ENCODE measurements at places on chromosomes 4 and X.
A peak's percentile ranks its signal among the peaks of the same experiment; 100 is the strongest.

GRCh38 chr4:149741186-149741831, 74.3 kb downstream of the IQCM start:
- DNase-seq, result no peak

- DNase-seq, result no peak
Observed at GRCh38 chr4:58962424-58962823, 1852.2 kb upstream of the IGFBP7 start.

DNA sequence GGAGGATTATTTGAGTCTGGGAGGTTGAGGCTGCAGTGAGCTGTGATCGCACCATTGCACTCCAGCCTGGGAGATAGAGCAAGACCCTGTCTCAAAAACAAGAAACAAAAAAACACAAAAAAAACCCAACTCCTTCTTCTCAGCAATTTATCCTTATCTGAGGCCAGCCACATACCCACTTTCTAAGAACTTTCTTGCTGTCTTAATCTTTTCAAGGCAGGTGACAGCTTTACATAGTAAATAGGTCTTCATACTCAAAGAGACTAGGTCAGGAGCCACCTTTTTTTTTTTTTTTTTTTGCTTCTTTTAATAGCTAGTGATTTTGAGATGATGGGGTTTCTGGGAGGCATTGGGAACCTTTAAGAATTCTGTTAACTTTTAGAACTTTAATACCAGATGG, 26.1 kb upstream of the ZCCHC13 start:
- no peak for DNase-seq

GRCh38 chr4:147794787-147795413, 63.0 kb downstream of the ARHGAP10 start:
- no peak for DNase-seq

DNA sequence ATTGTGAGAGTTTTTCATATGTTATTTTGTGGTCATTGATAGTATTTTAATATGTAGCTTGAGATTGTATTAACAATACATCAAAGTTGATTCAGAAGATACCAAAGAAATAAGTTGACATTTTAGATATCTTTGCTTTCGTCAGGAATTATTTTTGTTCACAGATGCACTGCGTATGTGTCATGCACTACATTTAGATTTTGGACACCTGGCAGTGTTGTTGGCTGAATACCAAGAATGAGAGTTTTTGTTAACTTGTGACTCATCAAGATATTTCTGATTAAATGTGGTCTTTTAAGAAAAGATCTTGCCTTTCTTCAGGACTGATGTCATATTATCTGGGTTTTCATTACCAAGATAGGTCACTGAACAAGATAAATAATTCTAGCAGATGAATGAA, 633.4 kb downstream of the CENPC start:
- DNase-seq, result no peak

DNA sequence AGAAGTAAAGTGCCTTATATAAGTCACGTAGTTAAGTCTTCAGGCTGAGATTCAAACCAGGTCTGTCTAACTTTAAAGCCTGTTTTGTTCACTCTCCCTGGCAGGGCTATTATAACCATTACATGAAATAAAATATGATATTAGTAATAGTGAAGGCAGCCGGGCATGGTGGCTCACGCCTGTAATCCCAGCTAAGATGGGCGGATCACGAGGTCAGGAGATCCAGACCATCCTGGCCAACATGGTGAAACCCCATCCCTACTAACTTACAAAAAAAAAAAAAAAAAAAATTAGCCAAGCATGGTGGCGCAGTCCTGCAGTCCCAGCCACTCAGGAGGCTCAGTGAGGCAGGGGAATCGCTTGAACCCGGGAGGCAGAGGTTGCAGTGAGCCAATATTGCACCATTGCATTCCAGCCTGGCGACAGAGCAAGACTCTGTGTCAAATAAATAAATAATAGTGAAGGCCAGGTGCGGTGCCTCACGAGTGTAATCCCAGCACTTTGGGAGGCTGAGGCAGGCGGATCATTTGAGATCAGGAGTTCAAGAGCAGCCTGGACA, 22.1 kb upstream of the SOWAHD start:
- DNase-seq, result no peak

DNA sequence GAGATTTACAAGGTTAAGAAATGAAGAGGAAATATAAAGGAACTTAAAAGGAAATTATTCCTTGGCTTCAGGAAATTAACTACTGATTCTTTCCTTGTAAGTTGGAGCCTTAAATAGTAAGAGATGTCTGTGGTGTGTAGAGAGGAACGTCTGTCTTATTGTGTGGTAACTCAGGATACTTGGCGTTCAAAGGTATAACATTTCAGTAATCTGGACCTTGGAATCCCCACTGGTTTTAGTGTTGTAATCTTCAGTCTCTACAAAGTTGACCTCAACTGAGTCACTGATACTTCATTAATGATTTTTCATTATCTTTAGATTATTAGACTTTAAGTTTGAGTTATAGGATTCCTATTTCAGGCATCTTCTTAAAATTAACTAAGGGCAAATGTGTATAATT, 79.1 kb upstream of the LSM6 start:
- DNase-seq, result no peak

GRCh38 chrX:41457613-41458192, 10.6 kb downstream of the NYX start:
- DNase-seq, result no peak

DNA sequence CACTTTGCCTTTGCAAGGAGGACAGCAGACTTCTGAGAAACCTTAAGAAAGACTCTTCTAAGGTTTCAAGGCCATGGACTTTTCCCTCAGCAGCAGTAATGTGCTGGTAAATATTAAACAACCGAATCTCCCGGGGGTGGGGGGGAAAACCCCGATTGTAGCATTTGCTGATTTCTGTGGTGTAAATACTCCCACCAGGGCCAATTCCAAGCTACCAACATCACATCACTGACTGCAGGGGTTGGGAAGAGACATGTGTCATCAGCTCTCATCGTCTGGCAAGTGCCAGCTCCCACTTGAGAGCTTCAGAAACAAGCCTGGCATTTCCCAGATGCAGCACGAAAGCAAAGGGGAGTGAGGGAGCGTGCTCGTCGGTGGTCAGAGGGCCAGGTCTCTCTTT, 101.2 kb downstream of the BCOR start:
- no peak for DNase-seq

DNA sequence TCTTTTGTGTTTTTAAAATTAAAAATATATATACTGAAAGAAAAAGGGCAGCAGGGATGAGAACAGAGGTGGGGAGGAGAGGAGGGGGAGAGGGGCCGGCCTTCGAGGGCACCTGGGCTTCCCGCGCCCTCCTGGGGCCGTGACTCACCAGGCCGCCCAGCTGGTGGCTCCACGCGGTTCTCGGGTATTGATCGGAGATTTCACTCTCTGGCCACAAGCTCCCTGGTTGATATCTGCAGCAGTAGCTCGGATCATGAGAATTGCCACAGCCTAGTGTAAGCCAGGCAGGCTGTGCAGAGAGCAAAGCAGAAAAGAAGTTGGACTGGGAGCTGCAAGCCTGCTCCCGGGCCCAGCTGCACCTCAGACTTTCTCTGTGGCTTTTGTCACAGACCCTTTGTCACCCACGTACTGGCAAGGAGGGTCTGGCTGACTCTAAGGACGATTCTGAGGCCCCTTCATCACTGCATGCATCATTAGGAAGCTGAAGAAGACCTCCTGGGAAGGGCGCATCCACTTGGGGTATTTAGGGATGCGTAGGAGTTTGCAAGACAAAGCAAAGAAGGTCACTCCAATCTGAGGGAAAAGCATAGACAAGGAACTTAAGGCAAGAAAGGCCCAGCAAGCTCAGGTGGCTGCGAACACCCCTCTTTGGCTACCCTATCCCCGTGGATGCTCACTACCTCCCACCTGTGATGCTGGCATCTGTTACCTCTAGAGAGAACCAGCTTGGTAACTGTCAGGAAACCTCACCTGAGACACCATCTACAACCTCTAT, 71.7 kb downstream of the CPZ start:
- DNase-seq, result peak; percentile 7

DNA sequence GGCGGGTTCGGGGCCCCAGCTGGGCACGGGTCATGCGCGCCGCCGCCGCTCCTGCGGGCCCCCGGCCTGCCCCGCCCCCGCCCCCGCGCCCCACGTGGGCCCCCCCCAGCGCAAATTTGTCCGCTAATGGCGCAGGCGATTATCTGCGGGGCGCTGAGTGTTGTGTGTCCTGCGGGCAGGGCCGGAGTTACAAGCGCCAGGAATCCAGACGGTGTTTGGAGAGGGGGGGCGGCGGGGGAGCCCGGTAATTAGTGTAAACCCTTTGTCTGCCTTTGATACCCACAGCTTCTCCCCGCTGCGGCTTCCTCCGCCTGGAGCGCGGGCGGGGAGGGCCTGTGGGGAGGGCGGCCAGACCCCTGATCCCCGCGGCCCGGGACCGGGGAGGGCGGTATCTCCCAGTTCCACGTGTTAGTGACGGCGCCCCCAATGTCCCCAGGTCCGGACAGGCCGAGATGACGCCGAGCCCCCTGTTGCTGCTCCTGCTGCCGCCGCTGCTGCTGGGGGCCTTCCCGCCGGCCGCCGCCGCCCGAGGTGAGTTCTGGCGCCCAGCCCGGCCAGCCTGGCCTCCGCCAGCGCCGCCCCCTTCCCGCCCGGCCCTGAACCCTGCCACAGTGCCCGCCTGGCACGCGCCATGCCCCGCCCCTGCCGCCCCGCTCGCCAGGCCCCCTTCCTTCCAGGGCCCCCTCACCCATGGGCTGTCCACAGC, 761 bp downstream of the FGFRL1 start:
- DNase-seq, result no peak

DNA sequence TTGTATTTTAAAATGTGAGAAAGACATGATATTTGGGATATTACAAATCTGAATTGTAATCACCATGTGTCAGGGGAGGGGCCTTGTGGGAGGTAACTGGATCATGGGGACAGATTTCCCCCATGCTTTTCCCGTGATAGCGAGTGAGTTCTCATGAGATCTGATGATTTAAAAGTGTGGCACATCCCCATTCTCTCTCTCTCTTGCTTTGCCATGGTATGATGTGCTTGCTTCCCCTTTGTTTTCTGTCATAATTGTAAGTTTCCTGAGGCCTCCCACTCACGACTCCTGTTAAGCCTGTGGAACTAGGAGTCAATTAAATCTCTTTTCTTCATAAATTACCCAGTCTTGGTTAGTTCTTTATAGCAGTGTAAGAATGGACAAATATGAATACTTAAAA, 39.0 kb downstream of the CCDC158 start:
- DNase-seq, result no peak

DNA sequence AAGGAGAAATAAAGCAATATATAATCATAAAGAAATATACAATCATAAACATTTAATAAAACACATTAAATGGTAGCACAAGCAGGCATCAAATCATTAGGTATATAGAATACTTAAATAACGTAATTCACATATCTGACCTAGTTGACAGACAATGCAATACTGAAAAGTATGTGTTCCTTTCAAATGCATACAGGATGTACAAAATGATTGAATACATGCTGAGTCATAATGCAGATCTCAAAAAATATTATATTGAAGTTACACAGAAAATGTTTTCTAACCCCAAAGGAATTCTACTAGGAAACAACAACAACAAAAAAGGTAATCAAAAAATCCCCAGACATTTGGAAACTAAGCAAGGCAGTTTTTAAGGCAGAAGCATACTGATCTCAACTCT, 1072.0 kb upstream of the INTU start:
- no peak for DNase-seq

- no peak for DNase-seq
Observed at GRCh38 chr4:7868892-7869471, 70.7 kb downstream of the AFAP1 start.

GRCh38 chr4:89171176-89171805, 60.0 kb downstream of the TIGD2 start:
- no peak for DNase-seq

DNA sequence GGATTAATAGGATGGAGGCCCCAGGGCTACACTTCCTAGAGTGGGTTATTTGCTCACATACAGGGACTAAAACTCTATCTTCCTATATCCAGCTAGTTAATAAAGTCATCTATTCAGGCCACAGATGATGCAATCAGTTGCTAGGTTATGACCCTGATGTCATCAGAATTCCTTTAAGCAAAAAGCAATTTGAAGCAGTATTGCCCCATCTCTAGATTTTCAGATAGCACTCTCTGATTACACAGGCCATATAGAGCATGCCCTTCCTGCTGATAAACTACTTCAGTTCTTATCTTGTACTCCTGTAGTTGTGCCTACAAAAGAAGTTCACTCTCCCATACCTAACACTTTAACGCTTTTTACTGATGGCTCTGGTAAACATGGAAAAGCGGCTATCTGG, 84.8 kb downstream of the TMEM144 start:
- no peak for DNase-seq

DNA sequence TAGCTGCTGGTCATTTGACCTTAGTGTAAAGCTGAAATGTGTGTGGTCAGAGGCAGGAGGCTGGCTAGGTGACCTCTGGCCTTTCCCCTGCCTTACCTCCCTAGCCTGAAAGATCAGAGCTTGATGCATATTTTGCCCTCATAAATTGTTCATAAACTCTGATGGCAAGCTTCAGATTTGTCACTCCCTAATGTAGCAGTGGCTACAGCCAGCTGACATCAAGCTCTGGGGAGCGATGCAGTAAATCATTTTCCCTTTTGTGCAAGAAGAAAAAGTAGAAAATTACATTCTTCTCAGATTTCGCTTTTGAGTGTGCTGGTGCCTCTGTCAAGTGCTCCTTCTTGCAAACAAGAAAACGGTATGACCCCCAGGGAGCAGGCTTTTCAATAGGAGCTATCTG, 87.7 kb upstream of the MAGEA4 start:
- no peak for DNase-seq

DNA sequence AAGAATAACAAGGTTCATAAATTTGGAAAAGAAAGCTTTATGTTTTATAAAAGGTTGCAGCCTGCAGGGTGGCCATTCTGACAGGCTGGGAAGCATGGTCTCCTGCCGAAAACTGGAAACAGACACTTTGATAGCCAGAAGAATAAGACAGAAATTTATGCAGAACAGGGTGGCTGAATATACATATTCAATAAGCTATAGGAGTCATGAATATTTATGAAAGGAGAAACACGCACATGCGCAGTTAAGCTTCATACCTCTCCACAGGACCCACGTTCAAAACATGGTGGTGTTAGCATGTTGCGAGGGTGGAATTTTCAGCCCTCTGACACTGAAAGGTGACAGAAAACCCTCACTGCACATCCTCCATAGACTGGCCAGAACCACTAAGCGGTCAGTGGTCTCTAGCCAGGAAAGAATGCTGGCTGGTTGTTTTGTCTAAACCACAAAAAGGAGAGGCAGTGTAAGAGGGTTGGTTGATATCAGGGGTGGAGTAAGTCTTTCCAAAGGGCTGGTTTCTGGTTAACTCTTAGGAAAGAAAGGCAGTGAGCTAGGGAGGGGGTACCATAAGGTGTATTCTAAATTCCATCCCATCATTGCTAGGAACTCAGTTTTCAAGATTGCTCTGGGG, 58.2 kb downstream of the ANXA10 start:
- DNase-seq, result no peak

DNA sequence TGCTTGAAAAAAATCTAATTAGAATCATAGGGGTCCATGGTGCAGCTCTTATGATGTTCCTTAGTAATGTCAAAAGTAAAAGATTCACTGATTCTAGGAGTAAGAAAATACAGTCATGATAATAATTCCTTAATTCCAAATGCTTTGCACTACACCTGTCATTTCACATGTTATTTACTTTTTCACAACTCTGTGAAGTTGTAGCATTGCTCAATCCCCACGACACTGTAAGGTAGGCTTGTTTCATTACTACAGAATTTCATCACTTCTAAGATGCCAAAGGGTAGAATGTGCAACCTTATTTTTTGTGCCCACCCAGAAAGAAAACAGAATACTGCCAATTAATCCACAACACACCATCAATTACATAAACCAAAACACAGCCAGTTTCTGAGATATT, 46.1 kb upstream of the LNX1 start:
- DNase-seq, result no peak

- DNase-seq, result no peak
Observed at GRCh38 chr4:41718907-41719306, 29.6 kb downstream of the PHOX2B start.
